ENCODE measurements at places on chromosomes 7 and 10.

- DNase-seq, result no peak
- H3K27ac ChIP-seq, result no peak overlapping the region
- H3K4me3 ChIP-seq, result no peak overlapping the region
- no peaks in the 10 kb centered on the region for H3K36me3 ChIP-seq
These were observed 751.6 kb downstream of the GRID1 start for GRCh38 chr10:85614981-85615380.

DNA sequence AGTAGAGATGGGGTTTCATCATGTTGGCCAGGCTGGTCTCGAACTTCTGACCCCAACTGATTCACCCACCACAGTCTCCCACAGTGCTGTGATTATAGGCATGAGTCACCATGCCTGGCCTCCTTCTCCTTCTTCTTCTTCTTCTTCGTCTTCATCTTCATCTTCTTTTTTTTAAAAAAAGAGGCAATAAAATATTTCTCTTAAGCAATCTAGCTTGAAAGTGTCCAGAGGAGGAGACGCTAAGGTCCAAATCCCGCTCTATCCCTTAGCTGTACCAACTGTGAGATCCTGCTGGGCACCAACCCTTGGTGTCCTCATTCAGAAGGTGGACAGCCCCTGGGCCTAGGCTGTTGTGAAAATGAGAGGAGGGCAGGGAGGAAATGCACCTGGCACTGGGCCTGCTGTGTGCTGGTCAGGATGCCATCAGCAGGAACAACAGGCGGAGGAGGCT is 13.9 kb upstream of the PSAP start:
- H3K4me3 ChIP-seq, result no peak overlapping the region
- no peak overlapping the region for H3K27ac ChIP-seq
- peaks cover 34% of the 10 kb centered on the region for H3K4me1 ChIP-seq
- no peaks in the 10 kb centered on the region for H3K27me3 ChIP-seq
- peak; percentile 72 for DNase-seq

DNA sequence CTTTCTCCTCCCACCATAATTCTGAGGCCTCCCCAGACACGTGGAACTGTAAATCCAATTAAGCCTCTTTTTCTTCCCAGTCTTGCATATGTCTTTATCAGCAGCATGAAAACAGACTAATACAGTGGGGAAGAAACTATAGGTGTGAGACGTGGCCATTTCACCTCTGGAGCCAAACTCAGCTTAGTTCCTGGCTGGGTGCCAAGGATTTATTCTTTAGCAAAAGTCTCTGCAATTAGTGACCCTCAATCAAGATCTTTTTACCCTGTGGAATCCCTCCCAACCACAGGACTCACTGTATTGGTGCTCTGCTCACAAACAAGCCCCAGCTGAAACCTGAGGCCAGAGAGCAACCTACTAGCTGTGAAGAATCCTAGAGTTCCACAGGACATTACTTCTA is 28.1 kb upstream of the SFTPD start:
- no peak overlapping the region for H3K27ac ChIP-seq
- DNase-seq, result no peak

GRCh38 chr7:55475855-55476803 is 96.2 kb downstream of the VOPP1 start:
- H3K27me3 ChIP-seq, result no peaks in the 10 kb centered on the region
- no peak overlapping the region for H3K4me3 ChIP-seq
- peak; percentile 80 for DNase-seq
- no peak overlapping the region for H3K27ac ChIP-seq
- peaks cover 29% of the 10 kb centered on the region for H3K4me1 ChIP-seq
- no peaks in the 10 kb centered on the region for H3K36me3 ChIP-seq

GRCh38 chr10:78695846-78696245 is 372.9 kb upstream of the ZMIZ1 start:
- H3K27ac ChIP-seq, result no peak overlapping the region
- no peak for DNase-seq
- H3K36me3 ChIP-seq, result no peaks in the 10 kb centered on the region

- DNase-seq, result peak; percentile 57
- peaks cover 43% of the 10 kb centered on the region for H3K4me1 ChIP-seq
- no peak overlapping the region for H3K4me3 ChIP-seq
- no peaks in the 10 kb centered on the region for H3K27me3 ChIP-seq
- no peaks in the 10 kb centered on the region for H3K36me3 ChIP-seq
These were observed 214.4 kb upstream of the CELF2 start for GRCh38 chr10:10803278-10803677.

- no peaks in the 10 kb centered on the region for H3K4me1 ChIP-seq
- no peak overlapping the region for H3K27ac ChIP-seq
- H3K36me3 ChIP-seq, result no peaks in the 10 kb centered on the region
- no peaks in the 10 kb centered on the region for H3K27me3 ChIP-seq
- DNase-seq, result no peak
- no peak overlapping the region for H3K4me3 ChIP-seq
These were observed 58.6 kb upstream of the RELN start for GRCh38 chr7:104048055-104048454.

GRCh38 chr7:44103566-44103922 is 601 bp upstream of the AEBP1 start:
- H3K27ac ChIP-seq, result no peak overlapping the region
- DNase-seq, result no peak
- peaks cover 35% of the 10 kb centered on the region for H3K4me1 ChIP-seq

- H3K27me3 ChIP-seq, result no peaks in the 10 kb centered on the region
- no peak for DNase-seq
- H3K36me3 ChIP-seq, result no peaks in the 10 kb centered on the region
- peaks cover 29% of the 10 kb centered on the region for H3K4me1 ChIP-seq
These were observed 7.8 kb upstream of the CYP3A4 start for GRCh38 chr7:99791667-99792369.

- no peak overlapping the region for H3K4me3 ChIP-seq
- no peaks in the 10 kb centered on the region for H3K4me1 ChIP-seq
- no peaks in the 10 kb centered on the region for H3K27me3 ChIP-seq
- no peak for DNase-seq
These were observed 48.3 kb upstream of the FMC1 start for GRCh38 chr7:139292821-139293220.

DNA sequence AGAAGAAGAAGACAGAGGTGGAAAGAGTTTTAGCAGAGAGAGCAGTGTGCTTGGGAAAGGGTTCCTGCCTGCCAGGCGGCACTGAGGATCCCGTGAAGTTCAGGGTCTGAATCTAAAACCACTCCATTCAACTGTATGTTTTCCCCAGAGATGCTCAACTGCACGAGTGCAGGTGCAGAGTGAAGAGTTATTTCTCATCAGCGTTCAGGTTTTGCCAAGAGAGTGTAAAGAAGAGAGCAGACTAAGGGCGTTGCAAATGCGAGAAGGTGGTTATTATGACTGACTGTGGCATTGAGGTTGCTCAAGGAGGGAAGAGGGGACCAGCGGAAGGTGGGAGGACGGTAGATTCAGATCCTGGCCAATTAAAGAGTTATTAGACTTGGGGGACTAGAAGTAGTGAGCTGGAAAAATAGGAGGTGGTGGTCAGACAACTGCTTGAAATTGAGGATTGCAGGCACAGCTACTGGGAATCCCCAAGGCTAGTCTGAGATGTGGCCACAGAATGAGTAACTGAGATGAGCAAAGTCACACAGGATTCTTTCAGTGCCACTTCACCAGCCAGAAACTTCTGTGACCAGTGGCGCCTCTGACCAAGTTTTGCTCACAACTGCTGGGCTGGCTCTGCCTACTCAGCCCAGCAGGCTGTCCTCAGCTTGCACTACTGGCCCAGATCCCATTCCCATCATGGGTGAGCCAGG is 29.1 kb downstream of the STRA8 start:
- H3K27me3 ChIP-seq, result peaks cover 7% of the 10 kb centered on the region
- DNase-seq, result peak; percentile 38
- no peak overlapping the region for H3K27ac ChIP-seq
- H3K4me3 ChIP-seq, result no peak overlapping the region
- 0 out of 2 replicates have a peak, but pooled peaks cover 9% of the 10 kb centered on the region for H3K4me1 ChIP-seq

GRCh38 chr7:101134399-101134980 is 7.6 kb downstream of the SERPINE1 start:
- H3K4me3 ChIP-seq, result peak overlapping the region; percentile 35
- peaks cover 80% of the 10 kb centered on the region for H3K36me3 ChIP-seq
- no peaks in the 10 kb centered on the region for H3K27me3 ChIP-seq
- H3K27ac ChIP-seq, result peak overlapping the region; percentile 98
- peak; percentile 58 for DNase-seq

GRCh38 chr10:70169649-70170364 is 507 bp downstream of the SAR1A start:
- no peaks in the 10 kb centered on the region for H3K27me3 ChIP-seq
- H3K27ac ChIP-seq, result peak overlapping the region; percentile 92
- peaks cover 22% of the 10 kb centered on the region for H3K36me3 ChIP-seq
- DNase-seq, result peak; percentile 54
- H3K4me3 ChIP-seq, result peak overlapping the region; percentile 99

All from GM23248 (cell line).